ENCODE measurements at places on chromosomes 3 and 15. TPM values are rescaled to one million over a fixed set of nuclear protein-coding genes. Genes with fewer than 3 reads are reported as not detected.

GRCh38 chr15:40995656-40996055 is 42.4 kb downstream of the CHAC1 start:
- no peak overlapping the region for H3K27ac ChIP-seq
- H3K4me1 ChIP-seq = peaks cover 9% of the 10 kb centered on the region
- H3K36me3 ChIP-seq = peaks cover 40% of the 10 kb centered on the region
- no peak for DNase-seq
- H3K4me3 ChIP-seq = no peak overlapping the region
- H3K27me3 ChIP-seq = no peaks in the 10 kb centered on the region

DNA sequence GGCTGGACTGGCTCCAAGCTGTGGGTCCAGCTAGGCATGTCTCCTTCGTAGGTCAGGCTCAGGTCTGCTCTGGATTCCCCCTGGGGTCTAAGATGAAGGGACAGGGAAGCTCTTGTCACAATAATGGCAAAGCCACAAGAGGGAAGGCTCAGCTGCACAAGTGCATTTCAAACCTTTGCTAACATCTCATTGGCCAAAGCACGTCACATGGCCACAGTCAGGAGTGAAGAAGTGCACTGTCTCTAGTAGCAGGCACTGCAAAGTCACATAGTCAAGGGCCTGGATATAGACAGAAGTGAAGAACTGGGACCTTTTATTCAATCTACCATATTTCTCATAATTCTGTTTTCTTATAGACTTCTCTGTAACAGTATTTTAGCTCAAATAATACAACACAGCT is 20.1 kb downstream of the DLEC1 start:
- no peak for DNase-seq
- H3K4me1 ChIP-seq = no peaks in the 10 kb centered on the region
- peaks cover 13% of the 10 kb centered on the region for H3K27me3 ChIP-seq
- H3K4me3 ChIP-seq = no peak overlapping the region
- H3K36me3 ChIP-seq = peaks cover 7% of the 10 kb centered on the region
- no peak overlapping the region for H3K27ac ChIP-seq

DNA sequence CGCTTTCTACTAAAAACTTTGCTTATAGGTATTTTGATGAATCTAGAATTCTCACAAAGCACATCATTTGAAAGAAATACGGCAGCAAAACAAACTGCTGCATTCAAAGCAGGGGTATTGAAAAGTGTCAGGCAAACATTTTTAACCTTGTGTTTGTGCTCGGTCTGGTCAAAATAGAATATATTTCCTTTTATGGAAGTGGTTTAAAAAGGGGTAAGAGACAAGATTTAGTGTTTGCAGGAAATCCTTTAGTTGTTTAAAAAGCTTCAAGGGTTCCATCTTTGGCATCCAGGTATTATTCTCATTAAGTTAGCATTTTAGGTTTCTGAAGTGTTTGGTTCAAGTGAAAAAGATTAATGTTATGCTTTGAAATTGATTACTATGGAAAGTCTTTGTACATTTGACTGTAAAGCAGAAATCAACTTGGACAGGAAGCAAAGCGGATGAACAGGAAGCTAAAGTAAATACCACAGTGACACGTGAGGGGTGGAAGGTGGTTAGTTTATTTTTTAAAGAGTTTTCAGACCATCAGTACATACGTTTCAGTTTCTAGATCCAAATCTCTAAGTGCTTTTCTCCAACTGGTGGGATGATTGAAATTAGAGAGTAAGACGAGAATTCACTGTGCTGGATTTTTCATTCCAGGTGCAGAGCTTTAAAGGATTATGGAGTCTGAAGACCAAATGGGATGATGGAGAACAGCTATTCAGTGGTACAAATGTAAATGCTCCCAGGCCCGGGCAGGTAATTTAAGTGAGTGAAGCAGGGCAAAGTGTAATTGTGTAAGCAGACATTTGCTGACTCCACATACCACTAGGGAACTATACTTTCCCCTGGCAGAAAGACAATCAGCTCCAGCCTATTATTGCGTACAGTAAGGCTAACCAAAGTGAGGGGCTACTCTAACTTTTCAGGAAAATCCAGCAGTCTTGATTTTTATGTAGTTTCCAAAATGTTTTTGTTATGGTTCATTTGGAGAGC is 341.8 kb upstream of the TBL1XR1 start:
- H3K36me3 ChIP-seq = no peaks in the 10 kb centered on the region
- peaks cover 39% of the 10 kb centered on the region for H3K4me1 ChIP-seq
- no peak for DNase-seq
- no peaks in the 10 kb centered on the region for H3K27me3 ChIP-seq

- no peaks in the 10 kb centered on the region for H3K27me3 ChIP-seq
- H3K4me3 ChIP-seq = no peak overlapping the region
- H3K4me1 ChIP-seq = peaks cover 55% of the 10 kb centered on the region
- H3K36me3 ChIP-seq = peaks cover 10% of the 10 kb centered on the region
- peak overlapping the region; percentile 86 for H3K27ac ChIP-seq
Observed at GRCh38 chr15:66751579-66751978, 49.5 kb downstream of the SMAD6 start.

GRCh38 chr3:72185549-72186399 is 400.8 kb upstream of the PROK2 start:
- H3K4me1 ChIP-seq = no peaks in the 10 kb centered on the region
- H3K36me3 ChIP-seq = no peaks in the 10 kb centered on the region
- DNase-seq = no peak
- H3K27ac ChIP-seq = no peak overlapping the region
- peaks cover 2% of the 10 kb centered on the region for H3K27me3 ChIP-seq

- no peak overlapping the region for H3K27ac ChIP-seq
- H3K36me3 ChIP-seq = no peaks in the 10 kb centered on the region
- no peak for DNase-seq
- H3K4me3 ChIP-seq = no peak overlapping the region
- no peaks in the 10 kb centered on the region for H3K27me3 ChIP-seq
Observed at GRCh38 chr3:106263011-106263410, 394.2 kb upstream of the CBLB start.

DNA sequence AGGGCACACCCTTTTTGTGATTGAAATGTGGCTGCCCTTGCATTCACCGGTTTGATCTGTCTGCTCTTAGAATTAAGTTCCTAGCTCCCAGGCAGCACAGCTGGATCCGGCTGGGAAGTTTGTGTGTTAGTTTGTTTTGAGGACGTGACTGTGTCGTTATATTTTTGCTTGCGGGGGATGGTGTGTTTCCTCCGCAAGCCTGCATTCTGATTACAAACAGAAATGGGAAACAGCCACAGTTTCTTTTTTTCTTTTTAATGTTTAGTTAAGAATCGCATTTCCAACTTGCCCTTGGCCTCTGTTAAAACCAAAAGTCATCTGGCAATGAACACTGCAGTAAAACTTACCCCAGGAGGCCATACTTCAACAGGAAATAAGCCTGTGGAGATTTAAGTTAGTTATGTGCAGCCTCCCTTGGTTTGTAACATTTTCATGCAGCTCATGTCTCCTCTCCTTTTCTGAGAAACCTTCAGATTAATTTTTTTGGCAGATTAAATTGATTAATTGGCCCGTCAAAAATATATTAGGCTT is 888 bp downstream of the TMOD3 start:
- no peaks in the 10 kb centered on the region for H3K27me3 ChIP-seq
- no peaks in the 10 kb centered on the region for H3K36me3 ChIP-seq
- H3K27ac ChIP-seq = peak overlapping the region; percentile 91
- DNase-seq = no peak
- H3K4me3 ChIP-seq = peak overlapping the region; percentile 94

- H3K27me3 ChIP-seq = peaks cover 22% of the 10 kb centered on the region
- peak overlapping the region; percentile 83 for H3K27ac ChIP-seq
- peaks cover 10% of the 10 kb centered on the region for H3K36me3 ChIP-seq
- DNase-seq = peak; percentile 28
Observed at GRCh38 chr3:42803414-42804105, 730 bp downstream of the HIGD1A start.

DNA sequence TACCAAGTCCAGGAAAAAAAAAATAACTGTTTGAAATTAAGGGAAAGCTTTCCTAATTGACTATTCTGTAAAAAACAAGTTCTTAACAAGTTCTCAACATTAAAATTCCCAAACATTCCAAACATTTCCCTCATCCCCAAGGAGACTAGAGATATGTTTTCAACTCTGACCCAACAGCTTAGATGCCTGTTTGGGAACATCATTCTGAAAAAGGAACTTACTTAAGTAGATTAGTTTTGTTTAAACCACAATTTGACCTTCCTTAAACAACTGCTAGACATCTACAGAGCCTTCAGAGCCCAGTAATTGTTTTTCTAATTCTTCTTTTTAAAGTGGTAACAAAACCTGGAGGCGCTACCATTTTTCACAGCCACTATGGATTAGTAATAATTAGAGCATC is 12.8 kb downstream of the UBR1 start:
- H3K36me3 ChIP-seq = peaks cover 9% of the 10 kb centered on the region
- H3K27me3 ChIP-seq = no peaks in the 10 kb centered on the region
- no peak for DNase-seq
- no peak overlapping the region for H3K27ac ChIP-seq

DNA sequence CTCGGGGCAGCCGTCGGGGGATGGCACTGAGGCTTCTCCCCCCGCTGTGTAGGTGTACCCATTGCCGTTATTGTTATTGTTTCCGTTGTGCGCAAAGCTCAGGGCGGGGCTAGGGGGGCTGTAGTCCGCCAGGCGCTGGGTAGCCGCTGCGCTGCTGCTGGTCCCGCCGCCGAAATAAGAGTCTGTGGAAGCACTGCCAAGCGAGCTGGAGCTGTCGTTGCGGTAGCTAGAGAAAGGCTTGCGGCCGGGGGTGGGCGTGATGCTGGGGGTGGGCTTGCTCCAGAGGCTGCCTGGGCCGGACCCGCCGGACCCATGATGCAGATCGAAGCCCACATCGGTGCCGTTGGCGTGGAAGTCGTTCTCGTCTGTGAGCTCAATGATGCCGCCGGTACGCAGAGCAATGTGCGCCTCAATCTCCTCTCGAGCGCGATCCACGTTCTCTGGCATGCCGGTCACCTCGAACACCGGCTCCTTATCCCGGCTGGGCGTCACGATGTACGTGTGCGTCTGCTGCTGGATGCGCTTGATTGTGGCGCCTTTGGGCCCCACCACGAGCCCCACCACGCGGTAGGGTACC is 1.9 kb downstream of the MEX3B start:
- DNase-seq = peak; percentile 48
- peaks cover 35% of the 10 kb centered on the region for H3K4me1 ChIP-seq
- H3K4me3 ChIP-seq = peak overlapping the region; percentile 93
- no peak overlapping the region for H3K27ac ChIP-seq

GRCh38 chr3:180078592-180078991 is 41.9 kb upstream of the PEX5L start:
- H3K27me3 ChIP-seq = no peaks in the 10 kb centered on the region
- DNase-seq = no peak
- no peak overlapping the region for H3K4me3 ChIP-seq
- H3K27ac ChIP-seq = no peak overlapping the region
- H3K36me3 ChIP-seq = peaks cover 2% of the 10 kb centered on the region

- H3K4me1 ChIP-seq = peaks cover 13% of the 10 kb centered on the region
- H3K4me3 ChIP-seq = no peak overlapping the region
- H3K27ac ChIP-seq = no peak overlapping the region
- no peak for DNase-seq
- H3K36me3 ChIP-seq = no peaks in the 10 kb centered on the region
Observed at GRCh38 chr3:149898771-149899170, 71.9 kb downstream of the PFN2 start.

- no peak overlapping the region for H3K4me3 ChIP-seq
- peaks cover 39% of the 10 kb centered on the region for H3K36me3 ChIP-seq
- no peak for DNase-seq
- no peaks in the 10 kb centered on the region for H3K27me3 ChIP-seq
- H3K4me1 ChIP-seq = peaks cover 18% of the 10 kb centered on the region
Observed at GRCh38 chr15:68224546-68225250, 4.8 kb downstream of the CLN6 start.

DNA sequence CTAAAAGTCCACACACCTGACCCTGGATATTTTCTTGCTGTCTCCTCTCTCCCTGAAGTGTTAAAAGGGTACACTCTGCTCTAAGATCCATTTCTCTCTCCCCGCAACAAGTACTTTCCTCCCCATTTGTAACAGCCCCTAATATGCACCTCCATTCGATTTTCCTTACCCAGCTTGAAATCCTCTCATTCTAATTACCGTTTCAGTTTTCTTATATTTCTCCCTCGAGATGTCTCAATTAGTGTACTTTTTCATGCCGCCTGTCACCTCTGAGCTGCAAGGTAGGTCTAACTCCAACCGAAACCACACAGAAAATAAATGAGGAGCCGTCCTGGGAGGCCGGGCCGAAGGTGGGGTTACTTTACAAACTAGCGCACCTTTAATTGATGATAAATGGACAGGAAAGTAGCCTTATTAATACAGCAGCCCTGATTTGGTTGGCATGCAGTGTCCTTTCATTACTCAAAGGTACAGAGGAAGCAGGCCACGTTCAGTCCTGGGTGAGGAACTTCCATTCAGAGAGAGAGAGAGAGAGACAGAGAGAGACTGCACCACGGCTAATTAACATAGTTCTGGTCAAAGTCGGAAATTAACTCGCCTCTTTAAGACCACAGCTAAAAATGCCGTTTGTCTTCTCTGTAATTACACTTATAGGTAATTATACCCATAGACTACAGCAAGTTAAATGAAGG is 319.9 kb downstream of the ARRDC4 start:
- no peak overlapping the region for H3K4me3 ChIP-seq
- DNase-seq = no peak
- peaks cover 23% of the 10 kb centered on the region for H3K4me1 ChIP-seq
- H3K36me3 ChIP-seq = no peaks in the 10 kb centered on the region

DNA sequence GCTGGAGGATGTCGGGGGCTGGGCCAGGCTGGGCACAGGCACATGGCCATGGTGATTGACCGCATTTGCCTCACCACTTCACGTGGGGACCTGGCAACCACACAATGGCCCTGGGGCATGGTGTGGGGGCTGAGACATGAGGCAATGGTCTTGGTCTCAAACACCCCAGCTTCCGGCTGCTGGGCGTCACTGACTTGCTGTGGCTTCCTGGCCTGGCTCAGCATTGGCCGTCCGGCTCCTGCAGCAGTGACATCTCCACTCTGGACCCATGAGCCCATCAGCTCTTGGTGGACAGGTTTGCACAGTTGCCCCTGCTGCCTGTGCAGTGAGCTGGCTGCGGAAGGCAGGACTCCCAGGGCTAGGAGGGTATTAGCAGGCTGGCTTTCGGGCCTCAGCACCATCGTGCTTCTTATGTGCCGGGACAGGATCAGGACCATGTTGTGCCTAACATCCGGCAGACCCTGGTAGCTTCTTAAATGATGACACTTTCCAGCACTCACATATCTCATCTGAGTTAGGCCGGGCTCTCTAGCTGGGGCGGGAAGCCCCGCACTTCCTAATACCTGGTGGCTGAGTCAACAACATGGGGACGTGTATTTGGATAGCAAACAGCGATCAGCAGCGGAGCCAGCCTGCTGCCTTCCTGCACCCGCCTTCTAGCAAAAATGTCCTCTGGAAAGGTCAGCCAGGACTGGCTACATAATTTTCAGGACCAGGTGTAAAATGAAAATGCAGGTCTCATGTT is 34.1 kb downstream of the ZNF710 start:
- DNase-seq = no peak
- H3K27me3 ChIP-seq = no peaks in the 10 kb centered on the region
- no peak overlapping the region for H3K4me3 ChIP-seq
- peaks cover 64% of the 10 kb centered on the region for H3K4me1 ChIP-seq
- H3K36me3 ChIP-seq = no peaks in the 10 kb centered on the region

- no peaks in the 10 kb centered on the region for H3K36me3 ChIP-seq
- no peak overlapping the region for H3K27ac ChIP-seq
Observed at GRCh38 chr3:134313847-134314587, 60.2 kb downstream of the AMOTL2 start.

MITF gene
- 1.3 TPM for total RNA-seq

GRK7 gene
- total RNA-seq = not detected

MTHFS gene
- 31.0 TPM for total RNA-seq

IQCF5 gene
- total RNA-seq = not detected

SPTBN5 gene
- 2.0 TPM for total RNA-seq

PRKAR2A gene
- total RNA-seq = 45.1 TPM
